ENCODE measurements at places on chromosomes 13 and 19.

DNA sequence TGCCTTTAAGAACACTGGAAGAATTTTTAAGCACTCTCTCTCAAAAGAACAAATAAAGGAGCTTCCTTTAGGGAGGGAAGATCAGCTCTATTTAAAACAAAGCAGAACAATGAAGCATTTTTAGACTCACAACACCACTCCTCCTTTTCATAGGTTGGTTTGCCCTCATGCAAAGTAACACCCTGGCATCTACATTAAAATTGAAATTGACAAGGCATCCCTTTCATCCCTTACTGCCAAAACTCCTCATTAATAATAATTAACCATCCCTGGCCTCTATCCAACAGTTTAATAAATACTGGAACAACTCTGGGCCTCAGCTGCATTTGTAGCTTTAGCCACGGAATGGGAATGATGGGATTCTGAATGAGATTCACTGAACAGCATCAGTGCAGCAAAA lies 929.1 kb downstream of the PCDH9 start:
- DNase-seq: no peak

- no peak for DNase-seq
These were observed 536.0 kb downstream of the MYO16 start for GRCh38 chr13:109165417-109165904.

DNA sequence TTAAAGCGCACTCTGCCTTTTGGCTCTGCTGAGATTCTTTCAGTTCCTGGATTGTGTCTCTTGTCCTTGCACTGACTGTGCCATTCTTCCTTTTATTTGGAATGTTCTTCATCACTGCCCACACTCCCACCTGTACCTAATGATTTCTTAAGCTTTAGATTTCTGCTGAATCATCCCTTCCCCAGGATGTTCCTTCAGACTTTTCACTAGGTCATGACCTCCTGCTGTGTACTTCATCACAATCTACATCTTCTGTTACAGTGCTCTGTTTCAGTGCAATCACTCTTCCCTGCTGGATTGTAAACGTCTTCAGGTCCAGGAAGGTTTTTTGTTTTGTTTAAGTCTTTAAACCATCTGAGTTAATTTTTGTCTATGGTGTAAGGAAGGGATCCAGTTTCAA lies 281.0 kb downstream of the ATP8A2 start:
- DNase-seq: no peak

DNA sequence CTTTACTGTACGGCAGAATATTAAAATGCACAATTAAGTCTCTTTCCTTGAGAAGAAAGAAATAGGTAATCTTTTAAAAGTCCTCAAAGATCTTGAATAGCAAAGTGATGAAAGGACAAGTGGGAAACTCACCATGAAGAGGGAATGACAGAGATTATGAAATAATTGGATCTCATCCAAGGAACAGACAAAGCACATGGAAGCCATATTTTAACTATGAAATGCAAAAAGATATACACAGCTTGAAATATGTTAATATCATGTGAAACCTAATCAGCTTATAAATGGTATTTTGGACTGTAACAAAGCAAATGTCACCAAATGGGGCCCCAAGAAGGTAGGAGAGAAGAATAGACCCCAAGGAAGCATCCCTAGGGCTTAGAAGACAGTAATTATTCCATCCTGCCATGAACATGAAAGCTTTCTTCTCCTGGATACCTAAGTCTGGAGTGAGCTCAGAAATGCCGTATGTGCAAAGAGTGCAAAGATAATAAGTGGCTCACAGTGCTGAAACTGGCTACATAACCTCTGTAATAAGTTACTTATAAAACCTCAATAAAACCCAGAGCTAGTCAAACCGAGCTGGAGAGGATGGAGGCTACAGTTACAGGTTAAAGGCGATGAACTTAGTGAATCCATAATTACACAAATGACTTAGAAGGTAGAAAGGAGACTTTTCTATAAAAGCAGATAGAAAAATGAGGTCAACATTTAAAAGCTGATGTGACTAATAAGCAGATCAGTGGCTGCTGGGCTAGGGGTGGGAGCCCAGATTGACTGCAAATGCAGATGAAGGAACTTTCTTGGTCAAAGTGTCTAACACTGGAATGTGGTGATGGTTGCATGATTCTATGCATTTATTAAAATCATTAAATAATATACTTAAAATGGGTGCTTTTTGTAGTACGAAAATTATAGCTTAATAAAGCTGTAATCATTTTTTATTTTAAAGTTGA lies 34.4 kb downstream of the DCLK1 start:
- no peak for DNase-seq

DNA sequence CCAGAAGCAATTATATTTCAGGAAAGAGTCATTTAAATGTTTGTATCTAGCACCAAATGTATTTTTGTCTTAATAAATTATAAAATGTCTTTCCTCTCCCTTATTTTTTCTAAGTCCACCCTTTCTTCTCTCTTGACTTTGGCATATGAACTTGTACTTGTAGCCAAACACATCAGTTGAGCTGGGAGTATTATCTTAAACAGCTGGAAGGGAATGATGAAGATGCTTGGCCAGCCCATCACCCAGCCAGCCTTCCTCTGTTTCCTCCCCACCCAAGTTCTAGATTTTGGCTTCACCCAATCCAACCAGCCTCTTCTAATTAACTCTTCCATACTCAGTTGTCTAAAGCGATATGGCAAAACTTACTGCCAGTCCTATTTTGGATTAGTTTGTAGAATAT lies 272.5 kb downstream of the ENOX1 start:
- DNase-seq: no peak

GRCh38 chr13:101829484-101829883 lies 377.0 kb downstream of the ITGBL1 start:
- DNase-seq: no peak

- no peak for DNase-seq
These were observed 36.0 kb downstream of the MBNL2 start for GRCh38 chr13:97257800-97258799.

DNA sequence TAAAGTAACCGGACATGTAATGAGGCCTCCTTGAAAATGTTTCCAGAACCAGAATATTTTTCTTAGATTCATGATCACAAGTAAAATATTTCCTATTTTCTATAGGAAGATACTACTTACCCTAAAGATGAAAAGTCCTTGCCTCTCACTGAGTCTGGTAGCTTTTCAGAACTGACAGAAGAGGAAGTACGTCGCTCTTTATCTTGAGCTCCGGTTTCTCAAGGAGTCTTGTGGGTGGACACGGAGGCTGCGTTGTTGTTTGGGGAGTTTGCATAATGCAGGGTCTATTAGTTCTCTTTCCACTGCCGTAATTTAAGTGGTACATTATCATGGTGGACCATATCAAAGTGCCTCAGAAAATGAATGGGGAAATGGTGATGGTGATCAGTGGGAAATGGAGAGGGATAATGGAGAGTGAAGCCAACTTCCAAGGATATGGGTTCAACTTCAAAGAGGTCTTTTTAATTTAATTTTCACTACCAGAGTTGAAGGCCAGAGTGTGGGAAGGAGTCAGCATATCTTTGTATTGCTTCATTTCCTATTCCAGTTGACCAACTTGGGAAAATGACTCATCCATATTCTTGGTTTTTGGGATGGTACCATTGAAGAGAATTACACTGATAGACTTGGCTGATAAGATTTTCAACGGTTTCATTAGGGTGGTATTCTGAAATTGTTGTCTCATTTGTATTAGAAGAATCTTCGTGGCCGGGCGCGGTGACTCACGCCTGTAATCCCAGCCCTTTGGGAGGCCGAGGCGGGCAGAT lies 23.4 kb downstream of the MBD3L2B start:
- DNase-seq: no peak

- no peak for DNase-seq
These were observed 161.1 kb upstream of the ATXN8OS start for GRCh38 chr13:69946511-69946910.

DNA sequence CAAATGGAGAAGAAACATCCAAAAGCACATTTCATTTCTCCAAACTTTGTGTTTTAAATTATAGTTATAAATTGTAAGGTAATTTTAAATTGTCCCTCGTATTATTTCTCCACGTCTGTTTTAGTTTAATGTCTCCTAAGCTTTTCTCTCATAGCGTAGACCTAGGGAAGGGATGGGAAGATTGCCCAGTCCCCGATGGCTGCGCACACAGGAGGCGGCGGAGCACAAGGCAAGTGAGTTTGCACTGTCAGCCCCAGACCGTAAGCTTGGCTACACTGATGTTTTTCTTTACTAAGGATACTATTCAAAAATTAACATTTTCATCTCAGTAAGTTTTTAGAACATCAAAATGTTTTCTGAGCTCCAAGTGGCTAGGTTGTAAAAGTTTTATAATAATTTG lies 72.3 kb downstream of the GPR12 start:
- no peak for DNase-seq

GRCh38 chr19:17577457-17578097 lies 22.1 kb downstream of the COLGALT1 start:
- no peak for DNase-seq

- peak; percentile 67 for DNase-seq
These were observed 492 bp downstream of the TMEM147 start for GRCh38 chr19:35545855-35546381.

- no peak for DNase-seq
These were observed 8.8 kb downstream of the ZIC2 start for GRCh38 chr13:99990126-99990977.

DNA sequence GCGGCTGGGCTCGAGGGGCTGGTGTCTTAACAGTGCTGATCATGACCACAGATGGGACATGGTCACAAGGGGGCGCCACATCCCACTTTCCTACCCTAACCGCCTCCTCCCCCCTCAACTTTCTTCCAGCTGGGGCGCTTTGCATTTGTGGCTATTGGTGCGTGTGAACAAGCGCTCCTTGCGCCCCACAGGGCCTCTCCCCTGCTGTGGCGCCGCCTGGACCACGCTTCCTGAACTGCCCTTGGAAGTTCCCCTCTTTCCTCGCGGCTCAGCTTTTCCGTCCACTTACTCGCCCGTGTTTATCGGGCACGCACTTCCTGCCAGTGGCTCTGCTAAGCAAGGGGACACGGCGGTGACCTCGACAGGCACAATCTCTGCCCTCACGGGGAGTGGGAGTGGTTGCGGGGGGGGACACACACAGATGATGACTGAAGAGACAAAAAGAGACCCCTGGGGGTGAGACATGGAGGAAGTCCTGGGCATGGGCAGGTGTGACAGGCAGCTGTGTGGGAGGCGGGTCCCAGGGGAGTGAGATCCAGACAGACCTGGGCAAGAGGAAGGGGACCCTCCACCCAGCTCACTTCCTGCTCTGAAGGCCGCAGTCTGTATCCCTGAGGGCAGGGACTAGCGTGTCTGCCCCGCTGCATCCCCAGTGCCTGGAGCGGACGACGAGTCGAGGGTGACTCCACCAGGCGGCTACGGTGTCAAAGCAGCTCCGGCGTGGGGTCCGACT lies 40.3 kb downstream of the ZNF787 start:
- peak; percentile 78 for DNase-seq

DNA sequence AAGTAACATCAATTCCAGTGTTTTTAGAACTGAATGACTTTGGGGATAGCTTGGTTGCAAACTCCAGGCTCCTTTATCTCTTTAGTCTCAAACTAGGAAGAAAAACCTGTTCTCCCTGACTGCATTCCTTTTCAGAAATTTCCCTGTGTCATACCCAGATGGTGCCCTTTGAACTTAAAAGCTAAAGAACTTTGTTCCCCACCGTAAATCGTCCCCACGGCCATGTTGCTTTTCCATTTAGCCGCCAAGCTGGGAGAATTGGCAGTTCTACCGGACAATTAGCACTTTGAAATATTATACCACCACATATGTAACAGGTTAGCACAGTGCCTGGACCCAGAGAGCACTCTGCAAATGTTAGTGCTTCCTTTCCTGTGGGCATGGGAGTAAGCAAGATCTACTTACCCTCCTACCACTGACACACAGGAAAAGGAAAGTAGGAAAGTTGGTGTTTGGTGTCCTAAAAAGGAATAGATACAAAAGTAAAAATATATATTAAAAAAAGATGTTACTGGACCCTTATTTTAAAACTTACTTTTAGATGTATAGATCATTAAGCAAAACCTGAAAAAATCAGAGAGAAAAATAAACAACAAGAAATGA lies 191.9 kb upstream of the MIR17HG start:
- DNase-seq: no peak

- DNase-seq: no peak
These were observed 14.5 kb downstream of the RFX2 start for GRCh38 chr19:6095760-6096159.

DNA sequence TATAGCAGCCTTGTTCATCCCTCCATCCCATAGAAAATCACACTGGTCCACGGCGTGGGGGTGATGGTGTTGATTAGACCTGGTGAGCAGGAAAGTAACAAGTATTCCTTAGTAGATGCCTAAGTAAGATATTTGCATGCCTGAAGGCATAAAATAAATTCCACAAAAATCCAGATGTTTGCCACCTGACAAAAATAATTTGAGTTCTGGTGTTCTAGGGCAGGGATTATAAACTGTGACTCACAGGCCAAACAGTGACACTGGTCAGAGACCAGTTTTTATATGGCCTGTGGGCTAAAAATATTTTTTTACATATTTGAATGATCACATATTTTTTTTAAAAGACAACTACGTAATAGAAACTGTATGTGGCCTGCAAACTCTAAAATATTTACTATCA lies 310.7 kb downstream of the RFC3 start:
- DNase-seq: no peak

GRCh38 chr19:16185123-16185767 lies at the start of gene FAM32A:
TSS of gene FAM32A (plus strand) at chr19:16185410. CDS start at chr19:16185443, 33 bp downstream.
- DNase-seq: peak; percentile 99

GRCh38 chr19:46731584-46731983 lies 14.3 kb upstream of the FKRP start:
- DNase-seq: no peak

- DNase-seq: no peak
These were observed 11.6 kb downstream of the ADPRHL1 start for GRCh38 chr13:113441661-113442060.

GRCh38 chr13:27988520-27988919 lies at the start of gene URAD:
TSS of gene URAD (minus strand) at chr13:27988693. CDS start at chr13:27988637, 56 bp downstream.
- no peak for DNase-seq

- no peak for DNase-seq
These were observed 8.4 kb downstream of the NAPA start for GRCh38 chr19:47506459-47506858.

DNA sequence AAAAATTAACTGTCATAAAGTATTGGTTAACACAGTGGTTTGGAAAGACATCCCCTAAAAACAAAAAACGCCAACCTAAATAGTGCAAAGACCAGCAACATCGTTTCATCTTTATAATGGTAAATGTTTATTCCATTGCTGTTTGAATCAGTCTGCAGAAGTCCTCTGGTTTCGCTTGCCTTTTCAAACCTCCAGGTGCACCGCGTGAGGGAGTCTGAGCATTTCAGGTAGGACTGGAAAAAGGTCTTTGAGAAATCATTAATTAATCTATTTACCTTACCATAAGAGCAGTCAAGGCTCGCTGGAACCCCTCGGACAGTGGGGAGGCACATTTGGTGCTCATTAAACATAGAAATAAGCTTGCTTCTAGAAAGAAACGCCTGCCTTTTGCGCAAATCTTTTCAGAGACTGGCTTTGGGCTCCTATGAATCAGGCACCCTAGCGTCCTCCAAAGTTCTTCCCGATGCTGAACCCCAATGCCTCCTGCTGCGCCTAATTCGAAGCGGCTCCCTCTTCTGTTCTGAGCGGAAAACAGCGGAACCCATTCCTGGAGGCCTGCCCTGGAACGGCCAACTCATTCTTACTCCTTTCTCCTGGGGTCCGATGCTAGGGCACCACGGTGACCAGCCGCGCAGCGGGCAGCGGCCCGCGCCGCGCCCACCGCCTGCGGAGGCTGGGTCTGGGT lies 951 bp upstream of the MTUS2 start:
- no peak for DNase-seq

- peak; percentile 33 for DNase-seq
These were observed 3.4 kb downstream of the SF3A2 start for GRCh38 chr19:2239771-2240770.

Measured in stimulated activated CD4-positive, alpha-beta T cell treated with anti-CD3 and anti-CD28 coated beads, Interleukin-4, amount 100 ng/mL, for 24 hours (primary cell).